ENCODE measurements at places on chromosomes 5 and 9. TPM values are rescaled to one million over a fixed set of nuclear protein-coding genes. Genes with fewer than 3 reads are reported as not detected.

Gene DMRTA1
- 0.27 TPM for total RNA-seq

Gene EPB41L4B
- 1.7 TPM for total RNA-seq

Gene AQP7
- total RNA-seq = 0.13 TPM

Gene MRPS30
- 72.6 TPM for total RNA-seq

Gene FBXO4
- 8.8 TPM for total RNA-seq

Gene MAPKAP1
- 105 TPM for total RNA-seq

Gene CACFD1
- 3.0 TPM for total RNA-seq

Gene MRPL50
- 19.5 TPM for total RNA-seq

Gene TPRN
- 8.7 TPM for total RNA-seq

Gene ALDOB
- total RNA-seq = not detected

Gene GLIPR2
- 12.0 TPM for total RNA-seq

Gene GRXCR2
- total RNA-seq = not detected

Gene FAM240B
- not detected for total RNA-seq

Gene SLC6A18
- total RNA-seq = not detected

Gene FOXD4L5
- total RNA-seq = not detected

Gene HACD4
- 1.1 TPM for total RNA-seq

Gene SHLD3
- 8.0 TPM for total RNA-seq

Gene RNF224
- not detected for total RNA-seq

Gene VCAN
- 0.57 TPM for total RNA-seq

Gene SCGB3A1
- not detected for total RNA-seq

Gene DMRT2
- total RNA-seq = not detected

Gene SLC34A1
- total RNA-seq = not detected

Gene SOWAHA
- not detected for total RNA-seq

Gene GM2A
- 19.9 TPM for total RNA-seq

Gene ISL1
- total RNA-seq = not detected

Gene SAXO1
- not detected for total RNA-seq

Gene STPG3
- total RNA-seq = not detected

Gene ADAMTS2
- 0.50 TPM for total RNA-seq

Gene PCDHA11
- total RNA-seq = under 0.01 TPM

Gene ENHO
- 0.22 TPM for total RNA-seq

Gene SLC1A3
- not detected for total RNA-seq

Gene RNF20
- 24.3 TPM for total RNA-seq

Gene ACOT12
- not detected for total RNA-seq

Gene C8G
- total RNA-seq = not detected

Gene NUTM2F
- total RNA-seq = not detected

Gene RAPGEF1
- total RNA-seq = 81.6 TPM

Gene NMUR2
- not detected for total RNA-seq

Gene CARD9
- total RNA-seq = 0.40 TPM

Gene CRB2
- not detected for total RNA-seq

Gene PCDHB15
- 0.14 TPM for total RNA-seq

Gene ABO
- 0.22 TPM for total RNA-seq

Gene BSPRY
- not detected for total RNA-seq

Gene TTC39B
- 7.9 TPM for total RNA-seq

Gene INSL4
- total RNA-seq = not detected

Gene SHB
- 18.5 TPM for total RNA-seq

Gene AHRR
- total RNA-seq = 6.8 TPM

Gene PLAC8L1
- not detected for total RNA-seq

Gene PTCH1
- total RNA-seq = 9.4 TPM

Gene HIGD2A
- total RNA-seq = 37.5 TPM

Gene PCDHB2
- 0.66 TPM for total RNA-seq

Gene MOCS2
- 47.5 TPM for total RNA-seq

Gene PCDHB10
- total RNA-seq = 0.22 TPM

Gene PCDHGA1
- 0.40 TPM for total RNA-seq

Gene MOB3B
- under 0.01 TPM for total RNA-seq

Gene HBEGF
- 27.8 TPM for total RNA-seq

Gene GMCL2
- not detected for total RNA-seq

Gene NR6A1
- 1.2 TPM for total RNA-seq

Gene ADAMTSL2
- total RNA-seq = not detected

Gene FIBCD1
- total RNA-seq = not detected

Gene CCDC180
- total RNA-seq = 0.79 TPM
